ENCODE measurements at places on chromosomes 12 and 14.

GRCh38 chr14:36320200-36320896 lies at the start of gene MBIP:
Gene MBIP, minus strand, starts transcription at chr14:36320637. Its CDS starts 49 bp downstream, at chr14:36320588.
- DNase-seq, result peak; percentile 98

DNA sequence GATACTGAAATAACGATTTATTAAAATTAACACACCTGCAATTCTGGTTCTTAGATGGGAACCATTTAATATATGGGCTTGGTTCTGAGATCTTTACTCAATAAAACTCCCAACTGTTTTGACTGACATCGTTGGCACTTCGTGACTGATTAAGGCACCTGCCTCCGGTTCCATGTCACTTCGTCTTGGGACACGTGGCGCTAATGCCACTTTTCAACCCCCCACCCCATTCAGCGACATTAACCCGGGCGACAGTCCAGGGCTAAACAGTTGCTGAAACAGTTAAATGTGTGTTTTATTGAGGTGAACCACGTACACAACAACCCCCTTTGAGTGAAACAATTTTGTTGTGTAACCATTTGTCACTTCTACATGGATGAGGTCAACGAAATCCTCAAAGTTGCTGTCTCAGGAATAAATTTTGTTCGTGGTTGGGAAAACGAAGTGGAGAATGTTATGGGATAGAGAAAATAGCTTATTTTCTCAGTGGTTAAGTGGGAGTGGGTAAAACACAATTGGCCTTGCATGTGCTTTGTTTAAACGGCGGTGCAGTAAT lies 9.9 kb upstream of the SLC38A2 start:
- no peak for DNase-seq

GRCh38 chr12:64884164-64884542 lies 59.7 kb downstream of the TBC1D30 start:
- no peak for DNase-seq

DNA sequence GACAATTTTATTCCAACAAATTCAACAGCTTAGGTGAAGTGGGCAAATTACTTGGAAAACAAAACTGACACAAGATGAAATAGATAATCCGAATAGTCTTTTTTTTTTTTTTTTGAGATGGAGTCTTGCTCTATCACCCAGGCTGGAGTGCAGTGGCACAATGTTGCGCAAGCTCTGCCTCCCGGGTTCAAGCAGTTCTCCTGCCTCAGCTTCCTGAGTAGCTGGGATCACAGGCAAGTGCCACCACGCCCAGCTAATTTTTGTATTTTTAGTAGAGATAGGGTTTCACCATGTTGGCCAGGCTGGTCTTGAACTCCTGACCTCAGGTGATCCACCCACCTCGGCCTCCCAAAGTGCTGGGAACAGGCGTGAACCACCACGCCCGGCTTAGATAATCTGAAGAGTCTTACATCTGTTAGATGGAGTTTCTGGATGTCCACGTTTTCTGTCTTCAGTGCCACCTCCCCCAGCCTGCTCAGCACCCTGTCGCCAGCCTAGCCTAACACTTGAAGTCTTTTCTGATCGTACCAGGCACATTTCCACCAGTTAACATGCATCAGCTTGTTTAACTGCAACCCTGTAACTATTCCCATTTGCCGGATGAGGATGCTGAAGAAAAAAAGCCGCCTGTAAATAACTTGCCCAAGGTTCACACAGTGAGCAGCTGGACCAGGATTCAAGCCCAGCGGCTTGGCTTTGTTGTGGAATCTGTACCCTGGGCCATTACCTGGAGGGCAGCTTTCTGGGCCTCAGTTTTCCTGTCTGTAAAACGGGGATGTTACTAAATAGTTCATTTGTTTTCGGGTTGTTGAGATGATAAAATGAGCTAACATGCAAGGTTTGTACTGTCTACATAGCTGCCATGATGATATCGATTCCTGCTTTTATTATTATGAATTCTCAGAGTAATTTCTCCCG lies 26.4 kb downstream of the FBRSL1 start:
- DNase-seq, result no peak

- no peak for DNase-seq
These were observed 30.4 kb upstream of the KCNA5 start for GRCh38 chr12:5013266-5013730.

- no peak for DNase-seq
These were observed 79.8 kb downstream of the MYRFL start for GRCh38 chr12:69904777-69905176.

- no peak for DNase-seq
These were observed 375.1 kb downstream of the IPO8 start for GRCh38 chr12:30320561-30320960.

DNA sequence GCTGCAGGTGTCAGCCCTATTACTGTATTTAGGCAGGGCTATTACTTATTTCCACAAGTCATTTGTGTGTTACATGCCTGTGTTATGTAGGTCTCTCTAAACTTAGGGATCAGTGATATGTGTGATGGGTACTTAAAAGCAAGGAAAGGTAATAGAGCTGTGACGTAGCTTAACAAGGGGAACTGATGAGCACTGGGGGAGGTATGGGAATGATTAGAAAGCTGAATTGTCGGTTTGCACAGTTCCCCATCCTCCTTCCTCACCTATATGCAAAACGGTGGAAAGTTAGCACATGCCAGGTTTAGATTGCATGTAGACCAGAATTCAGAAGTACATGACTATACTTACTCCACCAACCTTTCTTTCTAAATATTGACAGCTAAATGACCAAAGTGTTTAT lies 494.3 kb upstream of the GARIN6 start:
- no peak for DNase-seq

DNA sequence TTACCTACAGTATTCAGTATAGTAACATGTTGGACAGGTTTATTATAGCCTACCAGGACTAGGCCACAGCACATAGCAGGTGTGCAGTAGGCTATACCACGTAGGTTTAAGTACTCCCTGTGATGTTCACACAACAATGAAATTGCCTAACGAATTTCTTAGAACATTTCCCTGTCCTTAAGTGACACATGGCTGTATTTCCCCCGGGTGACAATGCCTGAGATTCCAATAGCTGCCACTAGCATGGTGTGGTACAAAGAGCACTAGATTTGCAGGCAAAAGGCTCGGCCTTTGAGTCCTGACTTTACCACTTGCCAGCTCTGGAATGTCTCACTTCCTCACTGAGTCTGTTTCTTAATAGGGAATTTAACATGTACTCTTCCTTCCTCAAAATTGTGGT lies 19.7 kb downstream of the PTPN21 start:
- DNase-seq, result no peak

DNA sequence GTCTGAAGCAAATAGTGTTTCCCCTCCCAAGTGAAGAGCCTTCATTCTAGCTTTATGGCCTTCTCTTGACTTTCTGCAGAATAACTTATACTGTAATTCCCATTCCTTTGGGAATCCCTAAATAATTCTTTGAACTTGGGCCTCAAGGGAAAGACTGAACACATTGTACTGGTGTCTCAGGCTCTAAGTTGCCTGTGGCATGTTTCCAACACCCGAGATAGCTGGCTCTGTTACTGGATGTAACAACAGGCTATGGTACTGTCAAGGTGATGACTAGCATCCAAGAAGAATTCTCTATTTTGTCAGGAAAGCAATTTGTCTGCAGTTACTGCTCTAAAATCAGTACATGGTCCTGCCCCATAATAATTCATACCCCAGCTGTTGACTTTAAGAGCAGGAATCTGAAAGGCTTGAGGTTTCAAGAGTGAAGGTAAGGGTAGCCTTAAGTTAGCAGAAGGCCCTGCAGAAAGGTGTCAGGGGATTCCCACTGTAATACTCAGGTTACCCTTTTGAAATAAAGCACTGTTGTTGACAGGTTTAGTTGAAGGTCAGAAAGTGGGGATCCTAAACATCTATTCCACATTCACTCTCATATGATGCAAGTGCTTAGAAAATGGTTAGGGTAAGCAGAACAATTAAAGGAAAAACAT lies 5.2 kb downstream of the GPX2 start:
- no peak for DNase-seq

- DNase-seq, result no peak
These were observed 132.5 kb downstream of the KTN1 start for GRCh38 chr14:55712491-55712890.

DNA sequence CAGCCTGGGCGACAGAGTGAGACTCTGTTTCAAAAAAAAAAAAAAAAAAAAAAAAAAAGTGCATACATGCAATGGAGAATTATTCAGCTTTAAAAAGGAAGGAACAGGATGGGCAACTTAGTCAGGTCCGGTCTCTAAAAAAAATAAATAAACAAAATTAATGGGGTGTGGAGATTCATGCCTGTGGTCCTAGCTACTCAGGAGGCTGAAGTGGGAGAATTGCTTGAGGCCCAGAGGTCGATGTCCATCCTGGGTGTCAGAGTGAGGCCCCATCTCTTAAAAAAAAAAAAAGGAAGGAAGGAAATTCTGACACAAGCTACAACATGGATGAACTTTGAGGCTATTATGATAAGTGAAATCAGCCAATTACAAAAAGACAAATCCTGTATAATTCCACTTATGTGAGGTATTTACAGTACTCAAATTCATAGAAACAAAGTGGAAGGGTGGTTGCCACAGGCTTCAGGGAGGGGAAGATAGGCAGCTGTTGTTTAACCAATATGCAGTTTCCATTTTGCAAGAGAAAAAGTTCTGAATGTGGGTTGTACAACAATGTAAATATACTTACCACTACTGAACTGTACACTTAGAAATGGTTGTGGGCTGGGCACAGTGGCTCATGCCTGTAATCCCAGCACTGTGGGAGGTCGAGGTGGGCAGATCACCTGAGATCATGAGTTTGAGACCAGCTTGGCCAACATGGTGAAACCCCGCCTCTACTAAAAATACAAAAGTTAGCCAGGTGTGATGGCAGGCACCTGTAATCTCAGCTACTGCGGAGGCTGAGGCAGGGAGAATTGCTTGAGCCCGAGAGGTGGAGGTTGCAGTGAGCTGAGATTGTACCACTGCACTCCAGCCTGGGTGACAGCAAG lies 12.3 kb upstream of the APOF start:
- DNase-seq, result no peak

DNA sequence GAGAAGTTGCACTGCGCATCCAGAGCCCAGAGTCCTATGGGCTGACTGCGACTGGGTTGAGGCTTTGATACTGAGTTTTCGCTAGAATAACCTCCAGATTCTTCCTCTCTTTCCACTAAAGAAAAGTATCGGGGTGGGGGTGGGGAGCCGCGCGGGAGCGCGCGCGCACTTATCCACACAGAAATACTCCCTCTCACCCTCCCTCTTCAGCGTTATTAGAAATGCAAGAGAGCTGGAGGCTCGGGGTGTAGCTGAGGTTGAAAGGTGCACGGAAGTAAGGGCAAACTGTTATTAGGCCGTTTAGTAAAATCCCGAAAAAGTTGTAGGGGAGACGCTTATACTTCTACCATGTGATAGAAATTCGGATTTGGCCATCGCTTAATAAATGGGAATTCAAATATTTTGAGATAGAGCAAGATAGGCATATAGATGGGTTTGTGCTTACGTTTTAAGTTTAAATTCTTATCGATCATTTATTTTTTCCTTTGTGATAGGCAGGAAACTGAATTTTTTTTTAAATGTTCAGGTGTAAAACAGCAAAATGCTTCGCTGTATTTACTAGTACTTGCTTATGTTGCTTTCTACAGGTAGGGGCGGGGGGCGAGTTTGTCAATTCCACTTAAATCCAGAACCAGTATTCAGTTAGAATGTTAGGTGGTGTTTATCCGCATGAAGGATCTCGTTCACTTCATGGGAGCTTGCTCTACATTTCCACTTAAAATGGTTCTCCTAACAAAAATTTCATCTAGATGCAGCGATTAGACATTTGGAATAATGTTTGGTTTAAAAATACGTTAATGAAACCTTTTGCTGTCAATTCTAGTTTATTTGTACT lies 1.1 kb downstream of the ARHGAP5 start:
- DNase-seq, result peak; percentile 29

GRCh38 chr12:58969237-58969636 lies 48.9 kb upstream of the LRIG3 start:
- DNase-seq, result no peak

GRCh38 chr14:49961270-49962222 lies 68.7 kb downstream of the ARF6 start:
- DNase-seq, result no peak

DNA sequence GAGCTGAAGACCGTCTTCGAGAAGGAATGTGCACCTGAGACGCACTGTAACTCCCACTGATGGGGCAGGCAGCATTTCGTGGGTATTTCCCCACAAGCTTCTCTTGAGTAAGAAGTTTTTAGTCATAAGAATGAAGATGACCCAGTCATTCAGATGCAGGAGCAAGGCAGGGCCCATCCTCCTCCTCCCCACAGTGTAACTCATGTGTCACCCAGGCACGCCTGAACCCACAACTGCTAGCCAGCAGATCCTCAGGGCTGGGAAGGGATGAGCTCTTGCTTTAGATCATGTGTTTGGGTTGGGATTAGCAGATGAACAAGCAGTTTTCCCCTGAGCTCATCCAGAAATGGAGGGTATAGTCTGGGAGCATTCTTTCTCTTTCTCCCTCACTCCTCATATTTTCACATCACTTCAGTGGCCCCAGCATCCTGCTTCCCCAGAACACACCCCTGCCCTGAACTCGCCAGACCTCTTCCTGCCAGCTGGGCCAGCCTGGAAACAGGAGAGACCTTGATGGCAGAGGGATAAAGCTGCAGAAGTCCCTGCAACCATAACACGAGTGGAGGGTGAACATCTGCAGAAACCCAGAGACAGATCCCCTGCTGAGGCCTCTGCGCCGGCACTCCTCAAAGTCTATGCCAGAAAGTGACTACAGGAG lies 73.3 kb downstream of the B4GALNT3 start:
- DNase-seq, result no peak

GRCh38 chr12:75982979-75983660 lies 48.5 kb downstream of the PHLDA1 start:
- DNase-seq, result no peak

DNA sequence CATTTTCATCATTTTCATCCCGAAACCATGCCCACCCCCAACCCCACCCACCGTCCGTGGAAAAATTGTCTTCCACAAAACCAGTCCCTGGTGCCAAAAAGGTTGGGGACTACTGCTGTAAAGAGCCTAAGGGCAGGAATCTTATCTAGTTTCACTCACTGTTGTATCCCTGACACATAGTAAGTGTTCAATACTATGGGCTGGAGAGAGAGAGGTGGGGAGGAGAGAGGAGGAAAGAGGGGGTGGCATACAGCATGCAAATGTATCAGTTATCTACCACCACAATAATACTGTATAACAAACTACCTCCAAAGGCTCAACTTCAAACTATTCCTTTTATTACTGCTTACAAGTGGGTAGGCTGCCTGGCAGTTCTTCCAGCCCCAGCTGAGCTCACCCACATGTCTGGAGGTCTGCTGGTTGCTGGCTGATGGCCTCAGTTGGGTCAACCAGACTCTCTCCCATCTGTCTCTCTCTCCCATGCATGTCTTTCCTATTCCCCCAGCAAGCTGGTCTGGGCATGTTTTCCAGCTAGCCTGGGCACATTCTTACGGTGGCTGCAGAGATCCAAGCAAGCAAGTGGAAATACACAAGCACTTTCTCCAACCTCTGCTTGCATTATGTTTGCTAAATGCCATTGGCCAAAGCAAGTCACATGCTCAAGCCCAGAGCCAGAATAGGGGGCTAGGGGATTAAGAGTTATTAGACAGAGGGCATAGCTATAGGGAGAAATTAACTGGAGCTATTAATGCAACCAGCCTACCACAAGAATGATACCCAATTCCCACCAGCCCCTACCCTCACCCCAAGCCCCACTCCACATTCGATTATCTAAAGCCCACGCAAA lies 31.6 kb upstream of the FICD start:
- DNase-seq, result no peak

GRCh38 chr14:91464615-91465205 lies 45.4 kb downstream of the PPP4R3A start:
- no peak for DNase-seq

Data from NCI-H1092 (cell line).